Stimulated activated CD8-positive, alpha-beta memory T cell treated with anti-CD3 and anti-CD28 coated beads, Interleukin-15, amount 100 ng/mL, for 48 hours (primary cell): ENCODE measurements at places on chromosomes 4 and X.

- DNase-seq, result no peak
These were observed 8.8 kb downstream of the DIPK2B start for GRCh38 chrX:45191820-45192409.

DNA sequence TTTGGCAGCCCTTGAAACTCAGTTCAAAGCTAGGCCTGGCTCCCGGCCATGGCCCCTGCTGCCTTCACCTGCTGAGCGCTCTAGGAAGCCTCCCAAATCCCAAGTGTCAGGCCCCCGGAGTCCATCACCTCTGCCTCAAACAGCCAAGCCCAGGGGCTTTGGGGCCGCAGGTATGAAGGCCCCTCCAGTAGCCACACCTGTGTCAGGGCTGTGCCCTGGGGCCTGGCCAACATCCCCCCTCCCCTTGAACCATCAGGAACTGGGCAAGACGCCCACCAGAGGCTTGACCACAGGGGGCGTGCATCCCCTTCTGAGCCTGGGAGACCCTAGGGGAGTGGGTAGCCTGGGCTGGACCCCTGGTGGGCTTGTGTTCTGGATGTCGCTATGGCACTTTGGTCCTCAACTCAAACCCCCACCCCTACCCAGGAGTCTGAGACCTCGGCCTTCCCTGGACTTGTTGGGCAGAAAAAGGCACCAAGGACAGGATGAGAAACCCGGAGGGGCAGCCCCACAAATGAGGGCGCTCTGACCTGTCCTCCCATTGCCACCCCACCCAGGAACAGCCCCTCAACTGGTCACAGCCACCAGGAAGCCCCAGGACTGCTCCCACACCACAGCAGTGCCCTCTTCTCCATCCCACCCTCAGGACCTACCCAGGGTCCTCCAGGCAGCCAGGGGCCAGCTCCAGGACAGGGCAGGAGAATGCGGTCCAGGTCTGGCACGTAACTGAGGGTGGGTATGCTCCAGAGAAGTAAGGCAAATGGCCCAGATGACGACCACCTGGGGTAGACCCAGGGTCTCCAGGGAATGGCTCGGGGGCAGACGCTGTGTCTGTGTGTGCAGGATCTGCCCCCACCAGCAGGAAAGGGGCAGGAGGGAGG lies 4.2 kb upstream of the SLBP start:
- no peak for DNase-seq

DNA sequence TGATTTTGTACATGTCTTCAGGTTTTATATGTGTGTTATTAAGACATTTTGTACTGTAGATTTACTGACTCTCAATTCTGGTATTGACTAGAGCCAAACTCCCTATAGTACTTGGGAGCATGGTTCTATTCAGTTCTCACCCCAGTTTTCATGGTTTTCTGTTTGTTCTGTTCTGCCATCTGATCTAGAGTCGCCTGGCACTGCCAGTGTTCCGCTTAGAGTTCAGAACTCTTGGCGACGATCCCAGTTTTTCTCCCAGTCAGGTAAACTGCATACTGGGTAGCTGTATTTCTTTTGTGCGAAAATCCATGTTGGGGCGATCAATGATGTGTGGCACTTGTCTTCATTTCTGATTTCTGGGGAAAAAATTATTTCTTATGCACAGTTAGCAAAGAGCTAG lies 78.0 kb downstream of the PHOX2B start:
- no peak for DNase-seq

- DNase-seq, result no peak
These were observed 217.4 kb upstream of the PITX2 start for GRCh38 chr4:110840221-110840654.

- DNase-seq, result no peak
These were observed 12.6 kb downstream of the IBSP start for GRCh38 chr4:87811977-87812376.

DNA sequence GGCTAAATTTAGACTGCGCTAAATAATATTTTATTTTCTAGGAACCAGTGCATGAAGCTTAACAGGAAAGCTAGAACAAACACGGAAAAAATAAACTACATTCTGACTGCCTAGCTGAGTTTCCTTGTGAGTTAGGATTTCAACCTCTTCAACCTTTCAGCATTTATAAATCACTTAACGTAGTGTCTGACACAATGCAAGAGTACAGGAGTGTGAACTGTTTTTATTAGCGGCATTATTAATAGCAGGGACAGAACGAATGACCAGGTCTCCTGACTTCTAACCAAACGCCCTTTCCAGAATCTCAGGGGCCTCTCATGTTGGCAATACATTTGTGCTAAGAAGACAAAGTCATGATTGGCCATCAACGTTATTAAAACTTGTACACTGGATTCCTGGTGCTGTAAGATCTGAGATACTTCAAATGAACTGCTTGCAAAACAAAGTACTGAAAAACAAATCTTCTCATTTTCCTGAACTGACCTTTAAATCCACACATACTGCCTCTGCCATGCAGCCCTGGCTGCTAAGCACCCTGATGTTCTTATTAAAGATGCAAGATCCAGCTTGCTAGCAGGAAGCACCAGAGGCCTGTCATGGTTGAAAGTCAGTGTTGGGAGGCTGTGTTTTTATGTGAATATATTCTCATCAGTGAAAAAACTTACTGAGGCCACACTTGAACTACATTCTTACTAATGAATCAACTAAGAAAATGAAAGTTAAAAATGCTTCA lies 380.4 kb upstream of the CPEB2 start:
- no peak for DNase-seq

GRCh38 chr4:18664171-18664570 lies 642.6 kb upstream of the LCORL start:
- no peak for DNase-seq

GRCh38 chrX:90040807-90041206 lies 119.1 kb downstream of the TGIF2LX start:
- no peak for DNase-seq
